ENCODE measurements at places on chromosomes 7 and 10.
A peak's percentile ranks its signal among the peaks of the same experiment; 100 is the strongest.

DNA sequence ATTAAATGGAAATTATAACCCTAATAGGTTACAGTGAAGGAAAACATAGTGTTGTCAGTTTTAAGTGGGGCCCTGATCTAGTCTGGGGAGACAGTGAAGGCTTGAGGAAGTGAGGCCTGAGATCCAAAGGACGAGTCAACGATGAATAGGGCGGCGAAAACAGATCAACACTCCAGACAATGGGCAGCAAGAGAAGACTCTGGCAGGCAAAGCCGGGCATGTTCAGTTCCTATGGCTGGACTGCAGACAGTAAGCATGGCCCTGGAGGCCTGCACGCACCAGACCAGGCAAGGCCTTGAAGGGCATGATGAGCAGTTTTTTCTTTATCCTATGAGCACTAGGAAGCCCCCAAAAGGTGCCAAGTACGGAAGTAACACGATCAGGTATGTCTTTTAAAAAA is 127.8 kb downstream of the RNF216 start:
- DNase-seq = no peak

DNA sequence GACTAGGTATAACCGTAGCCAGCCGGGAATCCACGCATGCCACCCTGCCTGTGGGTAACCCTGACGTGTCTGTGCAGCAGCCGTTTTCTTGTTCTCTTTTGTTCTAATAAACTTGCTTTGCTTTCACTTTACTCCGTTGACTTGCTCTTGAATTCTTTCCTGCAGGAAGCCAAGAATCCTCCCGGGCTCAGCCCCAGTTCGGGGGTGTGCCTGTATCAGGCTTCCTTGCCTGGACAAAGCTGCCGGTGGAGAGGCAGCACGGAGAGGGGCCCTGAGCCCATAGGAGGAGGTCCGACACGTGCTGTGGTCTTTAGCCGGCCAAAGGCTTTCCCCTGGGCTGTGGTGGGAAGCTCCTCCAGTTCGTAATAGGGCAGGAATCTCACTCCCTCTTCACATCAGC is 256.5 kb upstream of the PPP2R2D start:
- DNase-seq = no peak

DNA sequence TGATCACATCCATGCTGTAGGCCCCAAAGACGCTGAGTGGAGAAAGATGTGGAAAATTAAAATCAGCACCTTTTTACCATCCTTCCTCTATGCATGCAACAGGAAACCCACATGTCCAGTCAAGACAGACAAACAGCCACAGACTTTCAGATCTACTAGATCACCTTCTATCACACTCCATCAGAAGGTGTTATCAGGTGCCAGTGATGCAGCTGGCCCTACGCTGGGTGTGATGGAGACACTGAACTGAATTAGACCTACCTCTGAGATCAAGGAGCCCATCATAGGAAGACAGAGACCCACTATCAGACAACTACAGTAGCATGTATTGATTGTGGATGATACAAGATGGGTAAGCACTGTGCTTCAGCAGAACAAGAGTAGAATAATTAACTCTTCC is 15.5 kb downstream of the CYP3A4 start:
- DNase-seq = no peak

DNA sequence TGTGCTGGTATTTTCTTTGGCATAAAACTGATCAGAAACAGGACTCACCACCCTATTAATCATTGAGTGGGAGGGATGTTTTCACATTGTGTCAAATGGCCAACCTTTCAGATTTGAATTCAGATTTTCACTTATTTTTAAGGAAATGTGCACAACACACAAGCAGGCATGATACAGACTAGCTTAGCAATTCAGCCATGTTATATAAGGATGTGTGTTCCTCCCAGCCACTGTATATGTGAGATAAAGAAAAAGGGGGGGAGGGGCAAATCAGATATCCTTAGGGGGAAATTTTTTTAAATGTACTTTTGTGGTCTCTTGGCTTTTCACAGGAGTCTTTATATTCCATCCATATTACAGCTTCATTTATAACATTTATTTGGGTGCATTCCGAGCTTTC is 3.1 kb downstream of the GAD2 start:
- DNase-seq = no peak

GRCh38 chr10:125628104-125629049 is 54.6 kb downstream of the TEX36 start:
- no peak for DNase-seq

DNA sequence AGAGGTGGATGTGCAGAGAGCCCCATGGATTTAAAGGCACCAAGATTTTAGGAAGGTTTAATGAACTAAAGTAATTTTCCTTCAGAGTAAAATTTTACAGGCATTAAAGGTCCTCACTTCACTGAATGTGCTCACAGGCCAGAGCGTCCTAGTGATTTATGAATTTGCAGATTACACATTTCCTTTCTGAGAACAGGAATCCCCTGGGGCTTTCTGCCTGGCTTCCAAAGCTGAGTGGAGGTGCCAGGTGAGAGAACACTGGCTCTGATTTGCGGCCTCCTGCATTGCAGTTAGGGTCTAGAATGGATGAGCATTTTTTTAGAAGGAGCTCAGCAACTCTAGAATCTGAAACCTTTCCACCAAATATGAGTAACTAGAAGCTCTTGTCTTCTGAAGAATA is 194.3 kb downstream of the SORCS3 start:
- no peak for DNase-seq

DNA sequence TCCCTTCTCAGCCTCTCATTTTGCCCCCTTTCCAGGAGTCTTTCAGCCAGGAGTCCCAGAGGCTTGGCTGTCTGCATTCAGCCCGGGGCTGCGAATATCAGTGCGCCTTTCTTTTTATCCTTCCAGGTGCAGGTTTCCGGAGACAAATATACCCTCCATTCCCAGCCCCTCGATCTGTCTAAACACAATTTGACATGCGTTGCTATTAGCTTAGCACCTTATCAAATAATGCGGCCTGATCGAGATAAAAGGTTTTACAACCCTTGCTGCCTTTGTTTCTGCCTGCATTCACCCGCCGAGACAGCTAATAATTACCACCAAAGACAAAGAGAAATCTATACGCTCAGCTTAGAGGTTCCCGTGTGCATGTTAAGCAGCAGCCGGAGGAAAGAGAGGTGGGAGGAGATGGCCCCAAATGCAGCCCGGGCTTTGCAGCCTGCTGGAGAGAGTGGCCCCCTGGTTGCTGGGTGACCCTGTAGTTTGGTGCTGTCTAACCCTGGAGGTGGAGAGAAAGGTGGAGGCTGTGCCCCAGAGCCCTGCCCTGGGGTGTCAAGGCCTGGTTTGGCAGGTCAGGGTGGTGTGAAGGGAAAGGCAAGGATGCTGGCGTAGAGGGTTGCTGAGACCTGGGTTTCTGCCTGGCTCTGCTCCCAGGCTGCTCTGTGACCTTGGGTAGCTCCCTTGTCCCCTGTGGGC is 185.3 kb downstream of the RPS24 start:
- DNase-seq = no peak

- DNase-seq = no peak
Observed at GRCh38 chr10:53315709-53316108, 543.1 kb upstream of the MBL2 start.

DNA sequence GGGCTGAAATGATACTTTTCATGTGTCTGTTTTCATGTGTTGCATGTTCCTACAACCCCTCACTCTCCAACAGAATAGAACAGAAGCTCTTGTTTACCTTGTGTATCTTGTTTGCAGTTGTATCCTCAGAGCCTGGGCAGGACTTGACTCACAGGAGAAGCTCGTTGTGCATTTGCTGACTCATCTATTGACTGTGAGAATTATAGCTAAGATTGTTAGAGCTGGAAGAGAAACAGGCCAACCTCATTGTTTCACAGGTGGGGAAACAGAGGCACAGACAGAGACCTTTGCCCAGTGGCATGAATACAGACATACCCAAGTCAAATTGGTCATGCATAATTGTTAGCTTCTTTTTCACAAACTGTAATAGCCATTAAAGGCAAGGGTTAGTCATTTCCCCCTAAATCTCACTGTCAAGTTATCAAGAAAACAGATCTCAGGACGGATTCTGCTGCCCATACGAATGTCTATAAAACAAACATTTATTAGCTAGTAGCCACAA is 4.6 kb upstream of the TSPAN15 start:
- DNase-seq = no peak

GRCh38 chr7:28847176-28847575 is 111.0 kb downstream of the TRIL start:
- no peak for DNase-seq

DNA sequence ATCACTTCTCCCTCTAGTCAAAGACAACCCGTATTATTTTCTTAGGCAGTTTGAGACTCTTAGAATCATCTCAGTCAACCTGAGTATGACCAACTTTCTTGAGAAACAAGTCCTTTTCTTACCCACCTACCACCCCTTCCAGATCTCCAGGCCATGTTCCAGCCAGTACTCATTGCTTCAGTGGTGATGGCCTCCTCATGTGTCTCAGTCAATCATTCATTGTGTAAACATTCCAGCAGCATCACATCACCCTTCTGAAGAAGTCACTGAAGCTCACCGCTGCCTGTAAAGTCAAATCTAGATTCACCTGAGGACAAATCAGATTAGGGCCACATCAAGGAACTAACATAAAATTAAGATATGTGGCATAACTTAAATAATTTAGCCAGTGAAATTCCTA is 467.2 kb upstream of the NRP1 start:
- no peak for DNase-seq

DNA sequence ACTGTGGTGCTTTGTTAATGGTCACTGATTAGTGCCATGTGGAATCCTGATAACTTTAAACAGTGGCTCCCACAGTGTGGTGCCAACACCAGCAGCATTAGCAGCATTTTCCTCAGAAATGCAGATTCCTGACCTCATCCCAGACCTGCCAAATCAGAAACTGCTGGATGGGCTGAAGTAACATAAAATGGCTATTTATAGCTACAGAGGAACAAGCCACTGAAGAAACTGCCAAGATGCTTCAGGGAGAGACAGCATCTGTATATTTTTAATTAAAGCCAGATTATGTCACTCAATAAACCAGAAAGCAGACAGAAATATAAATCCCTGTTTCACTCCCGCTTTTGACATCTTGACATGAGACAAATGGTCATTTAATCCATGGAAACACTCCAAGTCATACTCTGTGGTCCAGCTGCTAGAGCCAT is 178.5 kb downstream of the AMPH start:
- DNase-seq = no peak

GRCh38 chr10:130763491-130763890 is 548.0 kb downstream of the TCERG1L start:
- DNase-seq = no peak

GRCh38 chr7:158299607-158300006 is 288.0 kb downstream of the PTPRN2 start:
- DNase-seq = no peak

- DNase-seq = peak; percentile 29
Observed at GRCh38 chr7:26186364-26187311, 13.9 kb downstream of the HNRNPA2B1 start.

- no peak for DNase-seq
Observed at GRCh38 chr7:142855114-142855743, 353 bp downstream of the EPHB6 start.

GRCh38 chr7:69208276-69208675 is 390.0 kb upstream of the AUTS2 start:
- DNase-seq = no peak

- DNase-seq = no peak
Observed at GRCh38 chr10:60031664-60032063, 125.3 kb upstream of the CCDC6 start.

- no peak for DNase-seq
Observed at GRCh38 chr7:40468891-40469864, 334.4 kb downstream of the SUGCT start.

- no peak for DNase-seq
Observed at GRCh38 chr10:75648351-75648750, 216.9 kb downstream of the LRMDA start.

DNA sequence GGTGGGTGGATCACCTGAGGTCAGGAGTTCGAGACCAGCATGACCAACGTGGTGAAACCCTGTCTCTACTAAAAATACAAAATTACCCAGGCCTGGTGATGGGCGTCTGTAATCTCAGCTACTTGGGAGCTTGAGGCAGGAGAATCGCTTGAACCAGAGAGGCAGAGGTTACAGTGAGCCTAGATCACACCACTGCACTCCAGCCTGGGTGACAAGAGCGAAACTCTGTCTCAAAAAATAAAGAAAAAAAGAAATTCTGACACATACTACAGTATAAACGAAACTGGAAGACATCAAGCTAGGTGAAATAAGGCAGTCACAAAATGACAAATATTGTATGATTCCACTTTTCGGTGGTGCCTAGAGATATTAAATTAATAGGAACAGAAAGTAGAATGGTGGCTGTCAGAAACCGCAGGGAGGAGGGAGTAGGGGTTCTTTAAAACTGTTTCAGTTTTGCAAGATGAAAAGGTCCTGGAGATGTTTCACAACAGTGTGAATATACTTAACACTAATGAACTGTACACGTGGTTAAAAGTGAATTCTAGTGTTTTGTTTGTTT is 23.2 kb downstream of the PILRA start:
- DNase-seq = peak; percentile 29

- no peak for DNase-seq
Observed at GRCh38 chr7:45161842-45162241, 4.3 kb downstream of the RAMP3 start.

- DNase-seq = no peak
Observed at GRCh38 chr7:122764020-122764419, 61.3 kb upstream of the RNF148 start.

DNA sequence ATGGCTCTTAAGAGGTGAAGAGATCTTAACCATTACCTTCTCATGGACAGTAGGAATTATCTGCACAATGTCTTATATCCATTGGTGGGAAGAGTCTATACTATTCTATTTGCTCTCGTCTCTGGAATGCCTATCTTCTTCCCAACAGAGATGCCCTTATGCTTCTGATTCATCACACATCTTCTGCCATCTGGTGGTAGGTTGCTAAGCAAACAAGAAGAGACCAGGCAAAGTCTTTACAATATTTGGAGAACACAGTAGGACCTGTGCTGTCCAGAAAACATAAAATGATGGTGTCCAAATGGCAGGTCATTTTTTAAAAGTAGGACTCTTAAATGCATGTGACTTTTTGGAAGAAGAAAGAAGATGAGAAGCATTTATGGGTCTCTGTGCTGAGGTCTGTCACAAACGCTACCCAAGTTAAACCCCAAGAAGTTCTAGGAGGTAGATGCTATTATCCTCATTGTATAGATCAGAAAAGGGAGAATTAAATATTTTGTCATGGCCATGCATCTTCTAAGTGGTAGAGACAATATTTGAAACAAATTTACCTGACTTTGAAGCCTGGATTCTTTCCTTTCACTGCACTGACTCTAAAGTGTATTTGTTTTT is 67.8 kb upstream of the NXPH1 start:
- no peak for DNase-seq

GRCh38 chr10:11901454-11901832 is 78.3 kb downstream of the PROSER2 start:
- DNase-seq = no peak

Data from CD8-positive, alpha-beta T cell (primary cell).